ENCODE measurements at places on chromosomes 3 and 15.

DNA sequence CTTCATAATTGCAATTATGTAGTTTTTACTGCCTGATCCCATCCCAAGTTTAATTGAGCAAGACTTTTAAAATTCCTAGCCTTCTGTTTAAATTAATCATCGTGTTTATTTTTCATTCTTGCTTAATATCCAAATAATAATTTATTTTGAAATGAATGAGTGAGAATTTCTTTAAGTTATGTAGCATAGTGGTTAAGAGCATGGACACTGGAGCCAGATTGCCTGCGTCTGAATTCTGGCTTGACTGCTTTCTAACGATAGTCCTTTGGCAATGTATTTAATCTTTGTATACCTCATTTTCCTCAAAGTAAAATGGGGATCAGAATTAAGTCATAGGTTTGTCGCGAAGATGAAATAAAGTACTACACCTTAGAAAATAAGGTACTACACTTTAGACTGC lies 71.4 kb downstream of the LRRC49 start:
- no peaks in the 10 kb centered on the region for H3K4me1 ChIP-seq
- H3K27me3 ChIP-seq, result peaks cover 13% of the 10 kb centered on the region
- no peak for DNase-seq
- H3K4me3 ChIP-seq, result no peak overlapping the region

- H3K27ac ChIP-seq, result no peak overlapping the region
- no peaks in the 10 kb centered on the region for H3K27me3 ChIP-seq
- DNase-seq, result no peak
Observed at GRCh38 chr3:2645001-2645400, 465.2 kb downstream of the IL5RA start.

GRCh38 chr15:101078669-101079323 lies 159.6 kb downstream of the LRRK1 start:
- H3K4me3 ChIP-seq, result no peak overlapping the region
- no peaks in the 10 kb centered on the region for H3K4me1 ChIP-seq
- H3K36me3 ChIP-seq, result no peaks in the 10 kb centered on the region
- no peak overlapping the region for H3K27ac ChIP-seq

- H3K27ac ChIP-seq, result no peak overlapping the region
- H3K4me3 ChIP-seq, result no peak overlapping the region
- H3K27me3 ChIP-seq, result no peaks in the 10 kb centered on the region
- H3K4me1 ChIP-seq, result no peaks in the 10 kb centered on the region
- no peak for DNase-seq
Observed at GRCh38 chr15:22912256-22912655, 67.9 kb downstream of the CYFIP1 start.

DNA sequence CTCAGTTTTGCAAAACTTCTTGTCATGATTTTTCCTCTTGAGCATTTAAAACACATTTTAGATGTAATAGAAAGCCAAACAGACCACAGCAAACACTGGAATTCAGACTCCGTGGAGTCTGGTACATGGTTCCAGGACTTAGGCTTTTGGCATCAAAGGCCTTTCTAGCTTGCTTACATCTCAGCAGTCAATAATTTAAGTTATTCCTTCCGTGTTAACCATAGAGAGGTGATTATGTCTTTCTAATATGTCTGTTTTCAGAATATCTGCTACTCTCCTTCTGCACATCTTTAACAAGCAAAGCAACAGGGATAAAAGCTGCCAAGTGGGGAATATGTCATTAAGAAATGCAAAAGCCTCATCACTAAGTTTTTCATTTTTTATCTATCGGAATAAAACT lies 171.7 kb upstream of the CRBN start:
- no peak for DNase-seq
- H3K4me3 ChIP-seq, result no peak overlapping the region
- H3K36me3 ChIP-seq, result no peaks in the 10 kb centered on the region
- H3K27ac ChIP-seq, result no peak overlapping the region
- H3K4me1 ChIP-seq, result no peaks in the 10 kb centered on the region

DNA sequence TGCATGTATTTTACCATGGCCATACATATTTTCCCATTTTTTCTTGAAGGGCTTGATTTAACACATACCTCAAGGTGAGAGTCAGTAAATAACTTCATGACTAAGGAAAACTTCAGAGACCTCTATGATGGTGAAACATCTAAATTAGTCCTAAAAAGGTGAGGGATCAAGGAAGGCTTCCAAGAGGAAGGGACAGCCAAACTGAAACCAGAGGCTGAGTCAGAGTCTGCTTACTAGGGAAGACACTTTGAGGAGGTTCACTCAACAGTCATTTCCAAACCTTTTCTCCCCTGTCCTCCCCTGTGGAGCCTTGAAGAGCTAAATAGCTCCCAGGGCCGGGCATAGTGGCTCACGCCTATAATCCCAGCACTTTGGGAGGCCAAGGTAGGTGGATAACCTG lies 206.6 kb downstream of the SHQ1 start:
- DNase-seq, result no peak
- H3K27ac ChIP-seq, result no peak overlapping the region
- H3K36me3 ChIP-seq, result no peaks in the 10 kb centered on the region
- H3K4me3 ChIP-seq, result no peak overlapping the region

All from effector memory CD8-positive, alpha-beta T cell (primary cell).